Right renal pelvis (tissue), 4 donors: ENCODE measurements at places on chromosomes 4 and X. TPM values are rescaled to one million over a fixed set of nuclear protein-coding genes. Genes with fewer than 3 reads are reported as not detected.

NWD2 gene
- polyA plus RNA-seq, result 0.15 TPM

COL25A1 gene
- polyA plus RNA-seq, result 15.3 TPM

FAM90A26 gene
- not detected for polyA plus RNA-seq

SCRG1 gene
- 0.44 TPM for polyA plus RNA-seq

CFI gene
- polyA plus RNA-seq, result 83.2 TPM

APLN gene
- 8.5 TPM for polyA plus RNA-seq

CLNK gene
- 0.83 TPM for polyA plus RNA-seq

ARHGAP36 gene
- not detected for polyA plus RNA-seq

FAM241A gene
- 2.0 TPM for polyA plus RNA-seq

LRIT3 gene
- 0.31 TPM for polyA plus RNA-seq

MAPK10 gene
- 66.0 TPM for polyA plus RNA-seq

MAP7D3 gene
- 16.3 TPM for polyA plus RNA-seq

FAT1 gene
- 244 TPM for polyA plus RNA-seq

BEX5 gene
- 9.8 TPM for polyA plus RNA-seq

BTC gene
- polyA plus RNA-seq, result 8.0 TPM

BEX4 gene
- 189 TPM for polyA plus RNA-seq

UCP1 gene
- 0.30 TPM for polyA plus RNA-seq

BTK gene
- 2.6 TPM for polyA plus RNA-seq

PYURF gene
- 137 TPM for polyA plus RNA-seq

TBC1D9 gene
- 54.8 TPM for polyA plus RNA-seq

TSPAN7 gene
- polyA plus RNA-seq, result 52.6 TPM

F9 gene
- polyA plus RNA-seq, result not detected

SLITRK4 gene
- 18.8 TPM for polyA plus RNA-seq

ACOT9 gene
- 32.6 TPM for polyA plus RNA-seq

CSAG1 gene
- not detected for polyA plus RNA-seq

UGT2B17 gene
- polyA plus RNA-seq, result not detected

ZCCHC12 gene
- polyA plus RNA-seq, result 1.2 TPM
